ENCODE measurements at places on chromosomes 7 and 10.

- no peak for DNase-seq
Measured at GRCh38 chr10:49092477-49092876, 22.8 kb downstream of the VSTM4 start.

GRCh38 chr7:101681170-101682007 lies 52.3 kb upstream of the MYL10 start:
- DNase-seq: no peak

- no peak for DNase-seq
Measured at GRCh38 chr7:52088008-52088901, 771.6 kb upstream of the COBL start.

- DNase-seq: no peak
Measured at GRCh38 chr7:100895956-100896731, 456 bp upstream of the ACHE start.

- DNase-seq: no peak
Measured at GRCh38 chr10:5590816-5591215, 66.1 kb downstream of the CALML3 start.

DNA sequence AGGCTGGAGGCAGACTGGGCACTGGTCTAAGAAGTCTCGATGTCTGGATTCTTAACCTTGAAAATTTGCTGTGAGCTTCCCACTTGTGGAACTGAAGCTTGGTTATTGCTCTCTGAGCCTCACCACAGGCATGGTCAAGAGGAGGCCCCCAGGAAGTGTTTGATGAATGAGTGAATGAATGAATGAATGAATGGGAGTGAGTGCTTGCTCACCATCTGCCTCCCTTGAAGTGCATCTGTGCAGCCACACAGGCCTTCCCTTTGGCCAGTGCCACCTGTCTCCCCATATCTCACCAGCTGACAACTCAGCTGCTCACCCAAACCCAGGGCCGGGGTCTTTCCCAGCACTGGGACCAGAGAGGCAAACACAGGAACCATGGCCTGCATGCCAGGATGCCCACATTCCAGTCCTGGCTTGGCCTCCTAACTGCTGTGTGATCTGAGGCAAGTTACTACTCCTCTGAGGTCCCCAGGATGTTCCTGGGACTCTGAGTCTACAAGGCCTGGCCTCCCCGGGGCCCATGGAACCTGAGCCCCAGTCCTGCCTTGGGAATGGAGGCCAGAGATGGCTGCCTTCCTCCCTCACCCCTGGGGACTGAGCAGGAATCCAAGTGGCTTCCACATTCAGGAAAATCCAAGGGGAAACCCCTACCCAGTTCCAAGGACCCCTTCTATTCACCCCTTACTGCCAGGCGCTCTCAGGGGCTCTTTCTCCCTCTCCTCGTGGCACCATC lies 51.4 kb upstream of the SLC29A3 start:
- DNase-seq: no peak

- DNase-seq: no peak
Measured at GRCh38 chr10:22672319-22673090, 41.9 kb downstream of the PIP4K2A start.

DNA sequence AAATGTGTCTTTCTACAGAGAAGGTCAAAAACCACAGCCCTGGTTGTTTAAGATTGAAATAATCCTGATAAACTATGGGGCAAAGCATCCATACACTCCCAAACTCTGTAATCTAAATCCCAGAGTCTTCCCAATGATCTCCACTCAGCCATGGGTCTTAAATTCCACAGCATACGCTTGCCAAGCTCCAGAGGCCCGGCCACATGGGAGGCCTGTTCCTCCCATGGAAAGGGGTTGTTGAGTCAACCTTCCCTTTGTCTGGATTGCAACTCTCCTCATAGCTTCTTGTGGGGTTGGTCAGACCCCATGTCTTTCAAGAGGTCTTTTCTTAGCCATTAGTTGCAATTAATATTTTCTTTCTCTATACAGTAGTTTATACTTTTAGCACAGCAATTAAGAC lies 718 bp upstream of the STEAP4 start:
- DNase-seq: no peak

GRCh38 chr7:92276460-92276864 lies 30.7 kb downstream of the ANKIB1 start:
- DNase-seq: no peak

DNA sequence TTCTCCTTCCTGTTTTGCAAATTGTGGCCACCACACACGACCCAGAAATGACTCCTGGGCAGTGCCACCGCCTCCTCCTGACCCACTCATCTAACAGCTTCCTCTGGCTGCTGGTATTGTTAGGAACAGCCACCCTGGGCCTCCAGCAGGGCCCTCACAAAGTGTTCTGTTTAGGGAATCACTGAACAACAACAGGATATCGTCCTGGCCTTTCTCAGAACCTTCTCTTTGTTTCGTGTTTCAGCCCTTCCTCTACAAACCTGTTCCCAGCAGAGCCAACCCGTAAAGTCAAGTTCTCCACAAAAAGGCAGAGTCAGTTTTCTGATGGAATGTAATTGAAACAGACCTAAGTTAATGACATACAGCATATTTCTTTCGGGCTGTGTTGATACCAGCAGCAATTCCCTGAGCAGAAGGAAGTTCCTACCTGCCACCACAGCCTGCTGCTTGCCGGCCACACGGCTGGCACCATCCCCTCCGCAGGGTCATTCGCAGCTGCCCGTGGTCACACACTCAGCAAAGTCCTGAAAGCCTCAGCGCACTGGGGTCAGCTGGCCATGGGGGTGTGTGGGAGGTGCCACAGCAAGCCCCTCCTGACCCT lies 91.7 kb upstream of the PITRM1 start:
- no peak for DNase-seq

GRCh38 chr10:93058139-93058538 lies 2.5 kb upstream of the CYP26C1 start:
- no peak for DNase-seq

DNA sequence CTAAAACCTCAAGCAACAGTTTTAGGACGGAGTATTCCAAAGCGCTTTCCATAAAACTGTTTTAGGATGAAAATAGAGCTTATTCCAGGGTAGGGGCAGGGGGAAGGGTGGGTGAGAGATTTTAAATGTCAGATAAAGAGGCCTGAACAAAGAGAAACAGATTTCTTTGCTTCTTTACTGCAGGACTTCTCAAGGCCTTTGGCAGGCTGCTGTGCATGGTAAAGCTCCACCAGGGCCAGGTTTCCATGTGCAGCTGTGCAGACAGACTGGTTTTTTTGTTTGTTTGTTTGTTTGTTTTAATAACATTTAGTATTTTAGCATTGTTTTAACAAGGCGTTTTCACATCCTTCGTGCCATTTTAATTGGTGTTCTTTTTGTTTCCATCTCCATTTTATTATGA lies 26.3 kb downstream of the HECW1 start:
- DNase-seq: no peak

DNA sequence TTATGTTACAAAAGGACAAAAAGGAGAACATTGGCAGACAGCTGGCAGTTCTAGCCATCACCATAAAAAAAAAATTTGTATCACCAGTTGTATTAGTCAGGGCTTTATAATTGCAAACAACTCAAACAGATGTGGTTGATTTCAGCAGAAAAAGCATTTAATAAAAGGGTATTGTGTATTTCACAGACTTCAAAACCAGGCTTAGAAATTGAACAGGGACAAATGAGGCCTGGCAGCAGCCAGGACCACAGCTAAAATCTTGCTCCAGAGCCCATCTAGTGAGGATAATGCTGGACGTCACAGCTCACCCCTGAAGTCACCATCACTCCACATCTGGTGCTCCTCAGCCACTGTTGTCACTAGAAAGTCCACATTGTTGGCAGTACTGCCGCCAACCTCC lies 52.9 kb upstream of the CALD1 start:
- no peak for DNase-seq

All from stimulated activated CD4-positive, alpha-beta T cell treated with anti-CD3 and anti-CD28 coated beads, Interleukin-1b, Interleukin-23, amount 100 ng/mL, for 1 hour (primary cell).